Bone marrow (tissue), 2 donors: ENCODE measurements at places on chromosomes 16 and 17.

GRCh38 chr17:73782641-73783381, 138.6 kb upstream of the SDK2 start:
- DNase-seq = no peak

- DNase-seq = no peak
Observed at GRCh38 chr17:64216338-64217248, 46.5 kb downstream of the TEX2 start.

DNA sequence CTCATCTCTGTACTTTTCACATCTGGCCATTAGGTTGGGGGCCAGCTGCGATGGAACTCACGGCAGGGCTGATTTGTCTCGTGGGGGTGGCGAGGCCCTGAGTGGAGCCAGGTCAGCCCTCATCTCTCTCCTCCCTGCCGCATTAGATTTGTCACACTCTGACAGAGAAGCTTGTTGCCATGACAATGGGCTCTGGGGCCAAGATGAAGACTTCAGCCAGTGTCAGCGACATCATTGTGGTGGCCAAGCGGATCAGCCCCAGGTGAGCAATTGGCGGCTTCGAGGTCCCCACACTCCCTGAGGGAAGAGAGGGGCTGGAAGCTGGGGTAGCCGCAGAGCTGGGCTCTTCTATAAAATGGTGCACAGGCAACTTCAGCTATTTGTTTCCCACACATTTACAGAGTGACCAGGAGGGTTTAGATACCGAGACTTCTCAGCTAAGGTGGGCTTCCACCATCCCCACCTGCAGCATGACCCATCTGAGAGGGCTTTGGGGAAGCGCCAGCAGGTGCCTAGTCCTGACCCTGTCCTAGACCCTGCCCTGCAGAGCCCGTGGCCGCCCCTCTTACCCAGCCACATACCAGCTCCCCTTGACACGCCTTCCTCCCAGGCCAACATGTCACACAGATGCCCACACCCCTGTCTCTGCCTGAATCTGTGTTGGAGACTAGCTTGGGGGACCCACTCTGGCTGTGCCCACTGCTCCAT, 8.4 kb downstream of the TMEM98 start:
- DNase-seq = no peak

DNA sequence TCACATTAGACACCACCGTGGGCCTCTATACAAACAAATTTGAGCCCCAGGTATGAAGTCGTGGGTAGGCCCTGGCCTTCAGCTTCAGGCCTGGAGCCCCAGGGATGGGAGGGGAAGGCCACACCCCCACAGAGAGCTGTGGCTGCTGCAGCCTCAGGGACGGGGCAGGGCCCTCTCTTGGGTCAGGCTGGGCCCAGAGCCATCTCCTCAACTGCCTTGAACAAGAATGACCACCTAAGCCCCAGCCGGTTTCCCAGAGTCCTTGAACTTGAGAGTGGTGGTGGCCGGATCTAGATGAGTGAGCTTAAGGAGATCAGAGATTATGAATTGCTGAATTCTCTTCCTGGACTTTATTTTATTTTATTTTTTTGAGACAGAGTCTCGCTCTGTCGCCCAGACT, 18.6 kb downstream of the SCNN1B start:
- DNase-seq = no peak

DNA sequence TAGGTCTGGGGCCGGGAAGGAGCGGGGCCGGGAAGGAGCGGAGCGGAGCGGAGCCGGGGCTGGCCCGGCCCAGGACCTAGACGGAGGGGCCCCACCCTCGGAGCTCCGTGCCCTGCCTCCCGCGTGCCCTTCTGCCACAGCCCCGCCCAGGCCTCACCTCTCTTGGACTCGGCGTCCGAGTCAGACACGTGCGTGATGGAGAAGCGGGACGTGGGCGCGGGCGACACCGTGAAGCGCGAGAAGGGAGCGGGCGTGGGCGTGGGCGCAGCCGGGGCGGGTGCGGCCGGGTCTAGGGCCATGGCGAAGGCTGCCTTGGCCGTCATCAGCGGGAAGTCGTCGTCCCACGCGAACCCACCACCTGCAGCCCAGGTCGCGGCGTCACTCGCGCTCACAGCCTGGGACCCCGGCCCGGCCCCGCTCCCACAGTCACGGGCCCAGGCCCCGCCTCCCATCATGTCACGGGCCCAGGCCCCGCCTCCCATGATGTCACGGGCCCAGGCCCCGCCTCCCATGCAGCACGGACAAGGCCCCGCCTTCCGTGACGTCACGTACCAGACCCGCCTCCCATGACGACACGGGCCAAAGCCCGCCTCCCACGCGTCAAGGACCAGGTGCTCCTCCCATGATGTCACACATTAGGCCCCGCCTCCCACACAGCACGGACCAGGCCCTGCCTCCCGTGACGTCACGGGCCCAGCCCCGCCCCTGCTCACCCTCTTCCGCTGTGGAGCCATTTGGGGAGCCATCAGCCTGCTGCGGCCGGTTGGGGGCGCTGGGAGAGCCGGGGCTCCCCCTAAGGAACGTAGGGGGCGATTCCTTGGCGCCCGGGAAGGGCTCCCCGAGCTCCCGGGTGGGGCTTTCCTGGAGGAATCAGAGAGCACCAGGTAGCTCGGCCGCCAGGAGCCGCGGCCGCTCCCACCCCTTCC, 45.8 kb upstream of the PVALEF start:
- DNase-seq = peak; percentile 87

DNA sequence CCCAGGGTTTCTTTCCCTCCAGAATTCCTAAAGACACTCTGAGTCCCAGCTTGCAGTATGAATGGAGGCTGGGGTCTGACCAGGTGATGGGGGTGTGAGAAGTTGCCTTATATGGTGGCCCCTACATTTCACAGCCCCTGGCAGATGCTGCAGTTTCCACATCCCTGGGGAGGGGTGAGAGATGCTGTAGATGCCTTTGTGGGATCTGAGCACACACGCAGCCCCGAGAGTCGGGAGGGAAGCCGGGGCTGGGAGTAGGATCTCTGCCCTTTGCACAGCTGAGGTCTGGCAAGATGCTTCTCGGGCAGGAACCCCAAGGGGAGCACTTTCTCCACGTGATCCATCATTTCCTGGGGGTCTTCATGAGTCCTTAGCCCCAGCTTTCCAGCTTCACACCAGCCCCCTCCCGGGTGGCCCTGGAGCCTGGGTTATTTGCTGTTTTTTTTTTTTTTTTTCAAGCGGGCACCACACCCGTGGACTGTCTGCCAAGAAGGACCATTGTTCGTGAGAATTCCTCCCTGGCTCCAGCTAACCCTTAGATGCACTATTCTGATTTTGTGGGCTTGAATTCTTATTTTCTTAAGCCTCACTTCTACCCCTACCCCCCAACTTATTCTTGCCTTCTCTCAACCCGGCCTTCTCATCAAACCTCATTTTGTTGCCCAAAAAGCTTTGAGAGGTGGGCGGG, 50.6 kb downstream of the NTN1 start:
- no peak for DNase-seq
